Right lobe of liver (tissue), 6 donors: ENCODE measurements at places on chromosomes 11 and 22. TPM values are rescaled to one million over a fixed set of nuclear protein-coding genes. Genes with fewer than 3 reads are reported as not detected.

Gene CRYBB2
- total RNA-seq: not detected

Gene HTR3A
- 0.25 TPM for total RNA-seq

Gene VSIG2
- total RNA-seq: 0.69 TPM

GRCh38 chr11:131446590-131447275 is 76.3 kb downstream of the NTM start:
- H3K36me3 ChIP-seq: no peaks in the 10 kb centered on the region
- no peak overlapping the region for H3K4me3 ChIP-seq
- no peak for DNase-seq
- H3K27me3 ChIP-seq: no peaks in the 10 kb centered on the region

DNA sequence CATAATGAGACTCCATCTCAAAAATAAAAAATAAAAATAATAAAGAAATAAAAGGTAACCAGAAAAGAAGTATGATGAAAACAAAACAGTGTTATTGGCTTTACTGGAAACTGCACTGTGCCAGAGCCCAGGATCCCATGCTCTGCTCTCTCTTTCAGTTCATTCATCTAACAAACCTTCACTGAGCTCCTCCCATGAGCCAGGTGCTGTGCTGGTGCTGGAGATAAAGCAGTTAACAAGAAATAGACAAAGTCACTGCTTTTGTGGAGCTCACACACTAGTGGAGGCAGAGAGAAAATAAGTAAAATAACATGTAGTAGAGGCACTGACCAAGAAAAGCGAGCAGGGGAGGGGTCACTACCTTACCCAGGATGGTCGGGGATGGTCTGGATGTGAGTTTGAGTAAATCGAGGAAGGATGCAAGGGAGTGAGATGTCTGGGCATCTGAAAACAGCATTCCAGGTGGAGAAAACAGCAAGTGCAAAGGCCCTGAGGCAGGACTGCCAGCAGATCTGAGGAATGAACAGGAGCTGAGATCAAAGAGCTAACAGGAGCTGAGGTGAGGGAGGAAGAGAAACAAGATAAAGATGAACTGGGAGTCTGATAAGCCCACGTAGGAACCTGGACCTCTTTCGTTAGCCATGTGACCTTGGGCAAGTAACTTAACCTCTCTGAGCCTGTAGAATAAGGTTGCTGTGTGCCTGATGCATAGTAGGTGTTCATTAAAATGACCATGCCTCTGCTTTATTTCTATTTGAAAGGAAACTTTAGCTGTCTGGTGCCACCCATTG is 31.3 kb upstream of the CD82 start:
- H3K27ac ChIP-seq: no peak overlapping the region
- no peaks in the 10 kb centered on the region for H3K36me3 ChIP-seq
- no peak for DNase-seq
- H3K4me1 ChIP-seq: no peaks in the 10 kb centered on the region
- H3K27me3 ChIP-seq: no peaks in the 10 kb centered on the region

DNA sequence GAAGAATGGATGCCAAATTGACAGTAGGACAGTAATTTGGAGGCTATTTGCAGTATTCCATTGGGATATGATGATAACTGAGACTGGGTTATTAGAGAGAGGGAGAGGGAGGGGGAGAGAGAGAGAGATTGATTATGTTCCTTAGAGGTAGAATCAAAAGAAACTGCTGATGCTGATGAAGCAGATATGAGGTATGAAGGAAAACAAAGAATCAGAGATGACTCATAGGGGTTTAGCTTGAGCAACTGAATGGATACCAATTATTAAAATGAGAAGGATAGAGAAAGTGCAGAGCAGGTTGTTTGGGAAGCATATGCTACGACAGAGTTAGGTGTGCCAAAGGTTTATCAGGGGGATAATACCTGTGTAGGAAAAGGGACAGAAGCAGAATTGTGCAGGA is 12.8 kb upstream of the NUCB2 start:
- DNase-seq: no peak
- H3K27ac ChIP-seq: no peak overlapping the region
- H3K4me3 ChIP-seq: no peak overlapping the region
- H3K4me1 ChIP-seq: no peaks in the 10 kb centered on the region
